ENCODE measurements at places on chromosomes 12 and 14.

- peak; percentile 90 for DNase-seq
Observed at GRCh38 chr12:41339784-41340183, 151.7 kb downstream of the PDZRN4 start.

- DNase-seq: no peak
Observed at GRCh38 chr14:67680121-67680602, 5.7 kb upstream of the VTI1B start.

GRCh38 chr14:103857256-103857655 is 9.9 kb upstream of the PPP1R13B start:
- DNase-seq: no peak

DNA sequence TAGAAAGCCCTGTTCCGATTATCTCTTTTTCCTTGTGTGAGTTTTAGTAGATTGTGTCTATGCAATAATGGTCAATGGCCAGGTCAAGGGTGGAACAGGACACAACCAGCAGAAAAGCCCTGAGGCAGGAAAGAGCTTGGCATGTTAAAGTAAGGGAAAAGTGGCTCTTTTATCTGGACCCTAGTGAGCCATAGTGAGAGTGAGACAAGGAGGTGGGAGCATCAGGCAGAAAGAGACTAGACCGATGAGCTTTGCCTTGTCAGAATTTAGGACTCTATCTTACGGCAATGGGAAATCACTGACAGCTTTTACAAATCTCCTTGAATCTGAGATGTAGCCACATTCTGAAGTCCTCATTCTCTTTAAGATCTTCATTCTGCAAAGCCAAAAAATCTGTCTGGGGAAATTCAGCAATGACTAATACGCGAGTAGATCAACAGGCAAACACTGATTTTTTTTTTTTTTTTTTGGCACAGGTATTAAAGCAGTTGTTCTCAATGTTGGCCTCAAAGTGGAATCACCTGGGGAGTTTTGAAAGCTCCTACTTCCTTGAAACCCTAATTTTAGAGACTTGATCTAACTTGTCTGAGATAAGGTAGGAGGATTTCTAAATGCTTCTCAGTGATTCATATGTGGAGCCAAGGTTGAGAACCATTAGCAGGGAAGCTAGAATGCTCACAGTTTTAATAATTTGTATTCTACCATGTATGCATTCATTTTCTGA is 33.9 kb downstream of the TMEM19 start:
- DNase-seq: no peak

- DNase-seq: no peak
Observed at GRCh38 chr14:36493761-36494160, 26.3 kb downstream of the NKX2-1 start.

GRCh38 chr12:48002773-48003218 is 1.5 kb downstream of the COL2A1 start:
- DNase-seq: no peak

DNA sequence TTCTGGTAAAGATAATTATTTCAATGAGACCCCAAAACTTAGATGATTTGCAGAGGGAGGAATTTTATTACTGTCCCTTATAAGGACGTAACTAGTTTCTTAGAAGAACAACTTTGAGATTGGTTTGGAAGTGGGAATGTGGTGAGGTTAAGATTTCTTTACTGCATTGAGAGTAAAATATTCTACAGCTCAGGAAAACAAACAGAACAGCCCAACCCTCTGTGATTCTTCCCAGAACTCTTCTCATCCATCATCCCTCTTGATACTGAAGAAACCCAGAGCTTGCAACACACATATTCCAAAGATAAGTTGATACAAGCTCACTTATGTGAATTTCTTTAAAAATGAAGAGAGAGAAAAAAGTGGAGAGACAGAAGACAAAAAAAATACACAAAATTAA is 234.2 kb downstream of the CRADD start:
- DNase-seq: no peak

DNA sequence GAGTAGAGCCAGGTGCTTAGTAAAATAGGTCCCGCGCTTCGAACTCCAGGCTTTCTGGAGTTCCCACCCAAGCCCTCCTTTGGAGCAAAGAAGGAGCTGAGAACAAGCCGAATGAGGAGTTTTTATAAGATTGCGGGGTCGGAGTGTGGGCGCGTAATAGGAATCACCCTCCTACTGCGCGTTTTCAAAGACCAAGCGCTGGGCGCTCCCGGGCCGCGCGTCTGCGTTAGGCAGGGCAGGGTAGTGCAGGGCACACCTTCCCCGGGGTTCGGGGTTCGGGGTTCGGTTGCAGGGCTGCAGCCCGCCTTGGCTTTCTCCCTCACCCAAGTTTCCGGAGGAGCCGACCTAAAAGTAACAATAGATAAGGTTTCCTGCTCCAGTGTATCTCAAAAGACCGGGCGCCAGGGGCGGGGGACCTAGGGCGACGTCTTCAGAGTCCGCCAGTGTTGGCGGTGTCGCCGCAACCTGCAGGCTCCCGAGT is 3.6 kb downstream of the SSTR1 start:
- DNase-seq: no peak

DNA sequence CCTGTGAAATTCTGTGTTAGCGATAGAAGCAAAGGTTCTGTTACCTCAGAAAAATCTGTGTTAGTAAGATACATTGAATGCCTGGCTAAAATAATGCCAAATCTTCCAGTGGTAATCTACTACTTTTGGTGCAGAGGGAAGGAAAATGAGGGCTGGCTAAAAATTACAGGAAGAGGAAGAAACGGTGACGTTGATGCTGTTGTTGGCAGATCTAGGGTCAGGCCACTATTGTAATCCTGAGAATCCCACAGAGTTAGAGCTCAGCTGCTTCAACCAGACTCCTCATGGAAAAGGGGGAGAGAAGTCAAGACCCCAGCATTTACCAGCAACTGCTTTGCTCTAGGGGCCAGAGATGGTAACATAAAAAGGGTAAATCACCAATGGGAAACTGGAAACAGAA is 145.1 kb downstream of the PPM1H start:
- DNase-seq: no peak

DNA sequence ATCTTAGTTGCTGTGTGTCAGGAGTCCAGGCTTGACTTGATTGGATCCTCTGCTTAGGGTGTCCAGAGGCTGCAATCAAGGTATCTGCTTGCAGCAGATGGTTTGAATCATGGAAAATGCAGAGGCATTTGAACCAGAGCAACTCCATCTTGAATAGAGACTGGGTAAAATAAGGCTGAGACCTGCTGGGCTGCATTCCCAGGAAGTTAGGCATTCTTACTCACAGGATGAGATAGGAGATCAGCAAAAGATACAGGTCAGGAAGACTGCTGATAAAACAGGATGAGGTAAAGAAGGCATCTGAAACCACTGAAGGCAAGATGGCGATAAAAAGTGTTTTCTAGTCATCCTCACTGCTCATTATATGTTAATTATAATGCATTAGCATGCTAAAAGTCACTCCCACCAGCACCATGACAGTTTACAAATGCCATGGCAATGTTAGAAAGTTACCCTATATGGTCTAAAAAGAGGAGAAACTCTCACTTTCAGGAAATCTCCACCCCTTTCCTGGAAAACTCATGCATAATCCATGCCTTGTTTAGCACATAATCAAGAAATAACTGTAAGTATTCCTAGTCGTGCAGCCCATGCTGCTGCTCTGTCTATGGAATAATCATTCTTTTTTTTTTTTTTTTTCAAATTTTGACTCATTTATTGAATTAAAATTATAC is 218.3 kb upstream of the CPNE8 start:
- no peak for DNase-seq

- no peak for DNase-seq
Observed at GRCh38 chr14:75051556-75051899, 261 bp upstream of the MLH3 start.

- DNase-seq: no peak
Observed at GRCh38 chr12:62714774-62715721, 219.9 kb downstream of the PPM1H start.

DNA sequence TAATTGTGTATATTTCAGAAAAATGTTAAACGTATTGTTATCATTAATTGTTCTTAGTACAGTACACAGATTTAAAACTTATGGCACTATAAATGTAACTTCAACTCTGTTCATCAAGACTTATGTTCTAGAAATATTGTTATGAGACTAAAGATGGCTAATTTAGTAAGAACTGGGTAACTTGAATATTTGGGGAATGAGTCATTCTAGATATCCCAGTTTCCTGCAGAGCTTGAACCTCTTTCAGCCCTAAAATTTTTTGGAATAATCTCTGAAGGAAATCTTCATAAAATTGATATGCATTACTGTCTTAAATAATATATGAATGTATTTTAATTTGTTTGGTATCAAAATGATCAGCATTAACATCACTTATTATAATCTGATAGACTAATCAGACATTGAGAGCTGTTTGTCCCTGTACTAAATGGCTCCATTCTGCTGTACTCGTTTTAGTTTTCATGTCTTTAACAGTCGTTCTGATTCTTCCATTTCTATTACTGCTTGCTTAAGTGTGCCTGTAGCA is 87.1 kb downstream of the VEZT start:
- no peak for DNase-seq

GRCh38 chr14:33250963-33251362 is 312.3 kb downstream of the NPAS3 start:
- no peak for DNase-seq

DNA sequence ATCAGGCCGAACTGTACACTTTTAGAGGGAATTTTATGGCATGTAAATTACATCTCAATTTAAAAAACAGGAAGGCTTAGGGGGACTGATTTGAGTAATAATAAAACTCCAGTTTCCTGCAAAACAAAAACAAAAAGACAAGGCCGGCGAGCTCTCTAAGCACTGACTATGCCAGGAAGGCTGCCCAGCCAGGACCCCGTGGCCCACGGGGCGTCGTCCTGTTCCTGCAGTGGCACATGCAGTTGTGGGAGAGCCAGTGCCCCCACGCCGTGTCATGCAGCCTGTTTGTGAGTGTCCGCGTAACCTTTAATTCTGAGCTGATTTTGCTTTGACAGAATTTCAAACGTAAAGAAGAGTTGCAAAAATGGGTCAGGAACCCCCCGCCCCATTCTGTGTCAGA is 10.5 kb downstream of the XRCC3 start:
- DNase-seq: no peak

DNA sequence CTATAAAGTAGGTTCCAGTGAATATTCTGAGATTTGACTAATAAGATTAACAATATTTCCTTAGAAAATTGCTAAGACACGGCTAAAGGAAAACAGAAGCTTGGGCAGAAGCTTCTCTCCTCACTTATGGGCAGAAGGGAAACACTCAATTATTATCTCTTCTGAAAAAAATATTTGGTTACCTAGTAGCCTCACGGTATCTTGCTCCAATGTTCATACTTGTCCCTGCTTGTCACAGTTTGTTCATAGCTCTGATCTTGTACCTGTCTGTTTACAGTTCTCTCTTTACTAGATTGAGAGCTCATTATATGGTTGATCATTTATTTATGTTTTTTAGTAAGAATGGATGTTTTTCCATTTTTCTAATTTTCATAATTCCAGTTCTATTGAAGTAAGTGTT is 458.0 kb upstream of the ATP2B1 start:
- no peak for DNase-seq

DNA sequence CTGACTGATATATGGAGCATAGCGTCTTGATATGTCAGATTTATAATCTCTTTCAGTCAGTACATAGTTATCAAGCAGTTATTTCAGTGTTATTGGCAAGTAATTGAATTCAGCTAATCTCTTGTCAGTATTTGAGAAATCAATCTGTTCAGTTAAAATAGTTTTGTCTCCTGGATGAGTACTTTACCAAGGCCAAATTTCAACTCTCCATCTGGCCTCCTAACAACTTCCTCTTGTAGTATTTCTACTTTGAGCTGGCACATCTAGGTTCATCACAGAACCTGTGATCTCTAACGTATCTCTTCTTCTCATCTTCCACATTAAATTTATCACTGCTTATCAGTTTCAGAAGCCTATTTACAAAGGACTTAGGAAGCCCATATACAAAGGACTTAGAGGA is 690.5 kb downstream of the C12orf50 start:
- DNase-seq: no peak

DNA sequence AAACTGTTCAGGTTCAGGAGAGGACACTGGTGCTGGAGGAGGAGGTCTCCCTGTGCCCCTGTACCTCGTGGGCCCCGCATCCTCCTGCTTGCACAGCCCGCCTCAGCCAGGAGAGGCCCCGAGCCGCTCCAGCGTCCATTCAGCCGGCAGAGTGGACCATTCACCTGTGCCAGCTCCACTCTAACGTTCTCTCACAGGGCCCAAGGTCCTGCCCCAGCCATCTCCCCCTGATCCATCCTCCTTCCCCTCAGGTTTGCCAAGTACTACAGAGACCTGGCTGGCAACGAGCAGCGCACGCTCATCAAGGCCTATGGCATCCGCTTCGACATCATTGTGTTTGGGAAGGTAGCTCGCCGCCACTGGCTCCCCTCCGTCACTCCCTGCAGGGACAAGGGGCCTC is 22.2 kb downstream of the P2RX4 start:
- no peak for DNase-seq

GRCh38 chr14:78022059-78022458 is 148.1 kb upstream of the NRXN3 start:
- peak; percentile 78 for DNase-seq

DNA sequence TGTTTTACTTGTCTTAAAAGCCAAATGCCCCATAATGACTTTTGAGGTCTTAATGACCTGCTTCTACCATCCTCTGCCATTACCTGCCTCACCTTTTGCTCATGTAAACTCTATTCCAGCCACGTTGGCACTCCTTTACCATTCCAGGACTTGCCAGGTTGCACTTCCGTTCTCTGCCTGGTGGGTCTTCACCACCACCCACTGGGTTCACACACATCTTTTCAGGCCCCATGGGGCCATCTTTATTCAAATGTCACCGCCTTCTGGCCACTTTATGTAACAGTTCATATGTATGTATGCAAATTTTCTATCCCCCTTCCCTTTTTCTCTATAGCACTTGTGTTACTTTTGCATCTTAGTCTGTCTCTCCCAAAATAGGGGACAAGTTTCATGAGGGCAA is 57.7 kb downstream of the ATP2A2 start:
- peak; percentile 5 for DNase-seq

- DNase-seq: no peak
Observed at GRCh38 chr14:105742531-105742848, 216.1 kb downstream of the TMEM121 start.

DNA sequence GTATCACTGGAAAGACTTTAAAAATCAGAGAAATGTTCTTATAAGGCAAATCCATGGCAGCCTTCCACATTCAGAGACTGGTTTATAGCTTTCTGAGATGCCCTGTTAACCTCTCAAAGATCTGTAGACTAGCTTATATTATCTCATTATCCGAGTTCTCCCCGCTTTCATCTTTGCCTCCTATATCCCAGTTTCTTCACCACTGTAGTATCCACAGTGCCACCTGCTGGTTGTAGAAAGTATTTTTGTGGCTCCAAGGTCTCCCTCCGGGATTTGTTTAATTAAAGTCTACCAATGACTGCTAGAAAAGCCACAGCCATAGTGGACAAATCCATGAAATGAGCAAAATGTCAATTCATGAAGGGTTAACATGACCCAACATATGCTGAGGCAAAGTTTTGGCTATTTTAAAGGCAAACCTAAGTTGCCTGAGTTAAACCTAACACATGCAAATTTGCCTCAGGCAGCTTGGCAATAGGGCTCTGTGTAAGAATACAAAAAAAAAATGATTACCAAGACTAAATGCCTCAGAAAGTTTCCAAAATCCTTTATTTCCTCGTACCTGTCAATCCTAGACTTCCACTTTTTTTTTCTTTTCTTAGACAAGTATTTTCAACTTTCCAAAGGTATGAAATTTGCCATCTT is 218.8 kb upstream of the BMP4 start:
- peak; percentile 16 for DNase-seq

GRCh38 chr14:53890611-53891101 is 66.0 kb downstream of the BMP4 start:
- no peak for DNase-seq

GRCh38 chr14:69652942-69653684 is 41.7 kb downstream of the SUSD6 start:
- DNase-seq: peak; percentile 91

- no peak for DNase-seq
Observed at GRCh38 chr14:101228949-101229541, 325.5 kb upstream of the RTL1 start.
